ENCODE measurements at places on chromosomes 16 and 17.

GRCh38 chr17:43608313-43608712 lies 53.4 kb downstream of the MEOX1 start:
- DNase-seq: peak; percentile 53

GRCh38 chr16:69804297-69804696 lies 42.2 kb downstream of the WWP2 start:
- DNase-seq: no peak

GRCh38 chr17:40474419-40475002 lies 26.9 kb downstream of the TNS4 start:
- DNase-seq: no peak

DNA sequence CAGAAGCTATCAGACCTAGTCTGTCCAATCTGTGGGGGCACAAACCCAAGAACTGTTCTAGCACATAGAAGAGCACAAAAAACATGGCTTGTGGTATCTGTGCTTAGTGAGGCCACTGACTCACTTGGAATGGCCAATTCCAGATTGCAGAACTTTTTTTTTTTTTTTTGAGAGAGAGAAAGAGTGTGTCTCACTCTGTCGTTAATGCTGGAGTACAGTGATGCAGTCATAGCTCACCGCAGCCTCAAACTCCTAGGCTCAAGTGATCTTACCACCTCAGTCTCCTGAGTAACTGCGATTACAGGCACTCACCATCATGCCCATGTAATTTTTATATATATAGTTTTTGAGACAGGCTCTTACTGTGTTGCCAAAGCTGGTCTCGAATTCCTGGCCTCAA lies 77.2 kb upstream of the CLEC3A start:
- DNase-seq: no peak

DNA sequence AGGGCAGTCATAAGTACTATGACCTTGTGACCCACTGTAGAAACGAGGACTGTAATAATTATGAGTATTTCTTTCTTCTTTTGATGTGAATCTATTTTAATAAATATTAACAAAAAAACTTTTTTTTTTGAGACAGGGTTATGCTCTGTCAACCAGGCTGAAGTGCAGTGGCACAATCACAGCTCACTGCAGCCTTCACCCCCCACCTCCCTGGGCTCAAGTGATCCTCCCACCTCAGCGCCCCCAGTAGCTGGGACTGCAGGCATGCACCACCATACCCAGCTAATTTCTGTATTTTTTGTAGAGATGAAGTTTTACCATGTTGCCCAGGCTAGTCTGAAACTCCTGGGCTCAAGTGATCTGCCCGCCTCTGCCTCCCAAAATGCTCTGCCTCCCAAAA lies 32.6 kb downstream of the SCPEP1 start:
- no peak for DNase-seq

DNA sequence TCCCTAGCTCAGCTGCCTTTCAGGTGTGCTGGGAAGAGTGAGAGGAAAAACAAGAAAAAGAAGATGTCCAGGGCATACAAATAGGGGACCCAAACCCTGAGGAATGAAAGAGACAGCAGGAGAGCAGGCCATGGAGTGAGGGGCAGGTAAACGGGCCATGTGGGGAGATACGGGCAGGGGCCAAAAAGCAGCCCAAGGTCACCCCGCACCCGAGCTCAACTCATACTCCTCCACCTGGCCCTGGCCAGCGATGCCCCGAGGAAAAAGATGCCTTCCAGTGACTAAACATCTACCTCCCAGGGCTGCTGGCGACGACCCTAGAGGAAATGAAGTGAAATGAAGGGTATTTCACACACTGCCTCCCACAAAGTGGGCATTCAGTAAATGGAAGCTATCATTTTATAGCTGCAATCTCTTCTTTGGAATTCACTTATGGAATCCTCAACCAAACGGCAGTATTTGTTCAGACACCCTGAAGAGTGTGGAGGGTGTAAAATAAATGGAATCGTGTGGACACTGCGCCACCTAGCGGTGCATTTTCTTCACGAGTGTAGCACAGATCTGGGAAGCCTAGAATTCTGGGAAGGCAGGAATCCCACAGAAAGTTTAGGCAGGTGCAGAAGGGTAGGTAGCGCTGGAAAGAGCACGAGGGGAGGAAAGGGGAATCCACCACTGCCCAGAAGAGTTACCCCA lies 14.9 kb downstream of the ELAC2 start:
- peak; percentile 57 for DNase-seq

GRCh38 chr16:88606148-88606757 lies 32.1 kb upstream of the IL17C start:
- no peak for DNase-seq
